ENCODE measurements at places on chromosomes 12 and 14.
A peak's percentile ranks its signal among the peaks of the same experiment; 100 is the strongest.

DNA sequence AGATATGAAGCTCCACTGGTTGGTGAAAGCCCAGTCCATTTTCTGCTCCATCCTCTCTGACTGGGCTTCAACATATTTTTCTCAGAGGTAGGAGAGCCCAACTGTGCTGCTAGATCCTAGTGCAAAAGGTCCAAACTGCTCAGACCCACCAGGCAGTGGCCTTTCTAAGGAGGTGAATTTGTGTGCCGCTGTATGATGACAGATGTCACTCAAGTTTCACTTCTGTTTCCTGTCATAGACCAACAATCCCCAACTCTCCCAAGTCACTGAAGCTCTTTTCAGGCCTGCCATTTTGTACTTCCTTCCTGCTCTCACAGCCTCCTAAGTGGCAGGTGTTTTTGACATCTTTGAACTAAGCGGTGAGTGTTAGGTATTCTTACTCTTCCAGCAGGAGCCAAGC lies 16.4 kb upstream of the RNASE4 start:
- DNase-seq: no peak

GRCh38 chr12:28374556-28374955 lies 184.3 kb downstream of the CCDC91 start:
- DNase-seq: no peak

DNA sequence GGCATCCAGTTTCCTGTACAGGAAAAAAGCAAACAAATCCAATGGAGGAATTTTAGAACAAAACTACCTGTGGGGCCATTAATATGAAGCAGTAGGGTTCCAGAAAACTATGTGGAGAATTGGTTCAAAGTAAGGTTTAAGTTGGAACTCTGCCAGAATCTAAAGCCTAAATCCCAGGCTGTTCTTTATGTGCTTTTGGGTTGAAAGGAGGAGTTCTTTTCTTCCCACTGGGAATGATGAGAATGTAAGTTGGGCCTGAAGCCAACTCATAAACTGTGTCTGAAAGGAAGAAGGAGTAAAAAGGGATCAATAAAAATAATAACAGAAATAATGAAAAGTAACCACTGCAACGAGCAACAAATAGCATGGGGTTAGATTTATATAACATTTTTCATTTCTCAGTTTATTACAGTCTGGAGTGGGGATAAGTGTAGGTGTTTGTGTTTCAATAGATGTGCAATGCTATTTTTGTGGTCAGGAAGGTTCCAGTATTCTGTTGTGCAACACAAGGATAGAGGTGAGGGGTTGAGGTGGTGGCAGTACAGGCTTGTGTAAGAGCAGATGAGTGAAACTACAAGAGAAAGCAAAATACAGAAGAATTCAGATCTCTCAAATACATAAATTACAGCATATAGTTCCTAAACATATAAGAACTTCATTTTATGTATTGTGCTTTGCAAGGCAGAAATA lies 373.6 kb downstream of the EMP1 start:
- no peak for DNase-seq

GRCh38 chr12:79364197-79364596 lies 326.6 kb downstream of the PAWR start:
- no peak for DNase-seq

DNA sequence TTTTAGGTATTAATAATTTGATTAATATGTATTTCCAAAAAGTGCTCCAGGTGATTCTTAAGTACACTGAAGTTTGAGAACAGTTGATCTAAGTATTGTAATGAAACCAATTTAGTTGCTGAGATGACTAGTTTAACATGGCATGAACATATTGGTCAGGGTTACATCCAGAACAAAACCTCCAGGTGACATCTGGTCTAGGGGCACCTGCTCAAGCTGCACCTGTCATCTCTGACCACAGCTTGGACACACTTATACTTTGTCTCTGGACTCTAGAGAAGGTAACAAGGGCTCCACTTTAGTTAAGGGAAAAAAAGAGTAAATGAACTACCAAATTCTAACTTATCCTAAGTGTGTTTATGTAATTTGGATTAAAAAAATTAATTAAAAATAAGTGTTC lies 8.1 kb downstream of the ARID2 start:
- DNase-seq: no peak

DNA sequence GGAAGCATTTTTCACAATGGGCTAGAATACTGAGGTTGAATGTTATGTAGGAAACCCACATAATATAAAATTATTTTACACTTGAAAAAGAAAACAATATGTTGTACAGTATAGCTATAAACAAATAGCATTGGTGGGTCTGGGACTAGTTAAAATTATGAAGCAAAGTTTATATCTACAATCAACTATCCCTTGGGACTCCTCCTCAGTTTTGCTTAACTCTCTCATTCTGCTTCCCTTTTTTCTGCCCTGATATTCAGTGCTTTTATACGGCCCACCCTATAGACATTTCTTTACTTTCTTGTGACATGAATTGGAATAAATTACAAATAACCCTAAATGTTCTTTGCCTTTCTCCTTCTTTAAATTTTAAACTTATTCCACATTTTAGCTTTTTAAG lies 300.5 kb downstream of the FBXL14 start:
- DNase-seq: no peak

GRCh38 chr14:73644531-73645247 lies at the start of gene DNAL1:
DNAL1 (plus strand) TSS chr14:73644986; CDS start chr14:73645040, 54 bp downstream.
- DNase-seq: peak; percentile 80
